ENCODE measurements at places on chromosomes 1 and 21.
A peak's percentile ranks its signal among the peaks of the same experiment; 100 is the strongest.

DNA sequence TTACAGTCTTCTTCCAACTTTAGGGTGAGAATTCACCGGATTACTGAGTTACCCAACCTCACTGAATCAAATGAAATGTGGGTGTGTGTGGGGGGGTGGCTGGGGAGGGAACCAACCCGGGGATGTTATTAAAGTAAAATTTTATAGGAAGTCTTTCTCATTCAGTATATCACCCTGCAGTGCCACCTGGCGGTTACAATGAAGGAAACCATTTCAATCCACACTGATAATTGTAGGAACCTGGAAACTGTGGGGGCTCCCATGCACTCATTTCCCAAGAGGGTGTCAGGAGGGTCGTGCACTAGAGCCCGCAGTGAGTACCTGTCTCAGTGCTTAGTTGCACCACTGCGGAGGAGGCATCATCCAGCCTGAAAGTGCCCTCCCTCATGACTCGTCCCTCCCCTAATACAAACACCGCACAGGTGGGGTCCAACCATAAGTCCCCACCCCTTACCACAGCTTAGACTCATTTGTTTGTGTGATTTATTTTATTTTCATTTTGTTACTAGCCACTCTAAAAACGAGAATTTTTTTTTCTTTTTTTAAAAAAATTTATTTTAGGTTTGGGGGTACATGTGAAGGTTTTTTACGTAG is 29.1 kb upstream of the IGSF5 start:
- DNase-seq = peak; percentile 41

- DNase-seq = peak; percentile 84
Observed at GRCh38 chr1:115679141-115679611, 37.4 kb downstream of the VANGL1 start.

DNA sequence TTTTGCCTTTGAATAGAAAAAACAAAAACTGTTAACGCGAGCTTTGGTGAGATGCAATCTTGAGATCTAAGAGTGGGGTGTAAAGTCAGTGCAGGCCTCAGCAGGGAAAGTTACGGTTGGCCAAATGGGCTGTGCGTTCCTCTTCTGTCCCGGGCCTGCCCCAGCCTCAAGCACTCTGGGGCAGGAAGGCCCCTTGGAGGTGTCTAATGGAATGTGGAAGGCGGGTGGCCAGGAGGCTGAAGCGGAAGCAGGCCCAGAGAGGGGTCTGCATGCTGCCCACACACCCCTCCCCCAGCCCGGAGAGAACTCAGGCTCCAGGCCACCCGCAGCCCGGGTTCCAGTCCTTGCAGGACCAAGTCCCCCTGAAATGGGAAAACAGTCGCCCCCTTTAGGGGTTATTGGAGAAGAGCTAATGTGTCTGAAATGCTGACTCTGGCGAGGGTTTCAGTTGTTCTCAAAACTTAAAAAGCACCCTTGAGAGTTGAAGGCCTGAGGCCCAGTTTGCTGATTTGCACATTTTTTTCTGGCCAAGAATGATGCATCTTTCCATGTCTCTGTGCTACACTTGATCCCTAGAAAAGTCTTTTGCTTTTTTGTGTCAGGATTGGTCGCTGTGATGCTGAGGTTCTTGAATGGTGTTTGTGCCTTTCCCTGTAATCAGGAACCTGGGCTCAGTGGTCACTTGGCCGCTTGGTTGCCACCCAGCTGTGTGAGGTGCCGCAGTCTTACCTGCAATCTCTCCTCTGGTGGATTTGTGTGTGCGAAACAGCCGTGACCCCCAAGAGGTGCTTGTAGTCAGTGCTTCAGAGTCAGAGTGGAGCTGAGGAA is 2.0 kb downstream of the COL18A1 start:
- DNase-seq = peak; percentile 44

- DNase-seq = peak; percentile 21
Observed at GRCh38 chr1:12344596-12345349, 114.9 kb downstream of the VPS13D start.

- no peak for DNase-seq
Observed at GRCh38 chr1:31651766-31652165, 7.1 kb upstream of the PEF1 start.

- DNase-seq = no peak
Observed at GRCh38 chr1:172753964-172754363, 95.1 kb downstream of the FASLG start.

GRCh38 chr1:101025283-101025656 is 314 bp downstream of the DPH5 start:
- peak; percentile 31 for DNase-seq
